ENCODE measurements at places on chromosomes 2 and 18. TPM values are rescaled to one million over a fixed set of nuclear protein-coding genes. Genes with fewer than 3 reads are reported as not detected.

The HAUS1 gene
- polyA plus RNA-seq: 30.0 TPM

The RAD51AP2 gene
- polyA plus RNA-seq: not detected

The PROKR1 gene
- polyA plus RNA-seq: not detected

The NXPH2 gene
- polyA plus RNA-seq: not detected

The EVX2 gene
- polyA plus RNA-seq: not detected

The TWIST2 gene
- polyA plus RNA-seq: not detected

The POTEI gene
- polyA plus RNA-seq: not detected

The FRZB gene
- not detected for polyA plus RNA-seq
